ENCODE measurements at places on chromosomes 2 and 18. TPM values are rescaled to one million over a fixed set of nuclear protein-coding genes. Genes with fewer than 3 reads are reported as not detected.

DNA sequence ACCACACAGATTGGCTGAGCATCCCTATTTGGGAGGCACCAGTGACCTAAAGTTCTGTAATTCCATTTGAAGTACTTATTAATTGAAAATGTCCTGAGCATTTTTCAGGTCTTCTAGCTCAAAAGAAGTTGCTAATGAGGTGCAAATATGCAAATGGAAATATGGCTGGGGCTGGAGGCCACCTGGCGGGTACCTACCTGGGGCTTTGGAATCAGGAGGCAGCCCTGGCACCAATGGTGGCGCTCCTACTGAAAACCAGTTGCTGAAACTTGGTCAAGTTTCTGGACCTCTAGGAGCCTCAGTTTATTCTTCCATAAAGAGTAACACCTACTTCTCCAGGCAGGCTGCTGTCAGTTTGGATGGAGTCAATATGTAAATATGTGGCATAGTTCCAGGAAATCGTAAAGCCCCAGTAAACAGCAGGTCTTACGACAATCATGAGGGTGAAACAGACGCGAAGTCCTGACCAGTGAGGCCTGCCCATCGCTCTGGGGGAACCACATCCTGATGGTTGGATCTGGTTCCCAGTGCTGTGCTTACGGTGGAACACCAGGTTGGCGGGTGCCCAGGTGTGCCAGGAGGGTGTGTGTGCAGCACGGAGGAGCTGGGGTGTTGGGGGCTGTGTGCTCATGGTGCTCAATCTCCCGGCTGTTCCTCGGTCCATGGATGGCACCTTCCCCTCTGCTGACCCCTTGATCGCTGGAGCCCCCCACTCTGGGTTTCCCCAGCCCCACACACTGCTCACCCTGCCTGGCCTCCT is 186.1 kb downstream of the TWIST2 start:
- DNase-seq, result no peak

DNA sequence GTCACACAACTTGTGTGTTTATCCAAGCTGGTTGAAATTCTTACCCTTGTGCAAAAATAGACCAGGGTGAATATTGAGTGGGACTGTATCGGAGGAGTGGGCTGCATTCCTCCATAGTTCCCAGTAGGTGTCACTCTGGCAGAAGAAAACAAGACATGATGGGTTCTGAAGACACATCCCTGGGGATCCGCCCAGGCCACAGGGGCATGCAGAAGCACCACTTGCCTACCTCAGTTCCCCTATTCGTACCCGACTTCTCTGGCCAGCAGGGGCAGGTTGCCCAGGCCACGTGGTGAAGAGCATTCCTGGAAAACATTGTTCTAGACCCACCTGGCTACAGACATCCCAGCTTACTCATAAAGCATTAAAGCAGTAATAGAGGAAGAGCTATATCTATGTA is 168.2 kb downstream of the FAM210A start:
- DNase-seq, result no peak

FAM124B gene
- 0.45 TPM for total RNA-seq

DNA sequence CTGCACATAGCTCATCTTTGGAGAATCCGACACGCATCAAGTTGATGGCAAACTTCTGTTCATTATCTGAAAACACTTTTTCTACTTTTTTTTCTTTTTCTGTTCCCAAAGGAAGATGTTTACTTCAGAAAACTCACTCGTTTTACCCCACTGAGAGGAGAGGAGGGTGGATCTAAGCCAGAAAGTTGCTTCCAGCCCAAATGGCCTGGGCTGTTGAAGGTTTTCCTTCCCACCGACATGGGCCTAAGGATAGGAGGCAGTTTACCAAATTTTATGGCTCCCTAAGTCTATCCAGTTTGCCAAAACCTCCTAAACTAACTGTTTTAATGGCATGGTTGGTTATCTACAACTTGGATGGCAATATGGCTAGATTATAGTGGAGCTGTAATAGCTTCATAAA is 70.4 kb downstream of the DDX1 start:
- DNase-seq, result no peak

DNA sequence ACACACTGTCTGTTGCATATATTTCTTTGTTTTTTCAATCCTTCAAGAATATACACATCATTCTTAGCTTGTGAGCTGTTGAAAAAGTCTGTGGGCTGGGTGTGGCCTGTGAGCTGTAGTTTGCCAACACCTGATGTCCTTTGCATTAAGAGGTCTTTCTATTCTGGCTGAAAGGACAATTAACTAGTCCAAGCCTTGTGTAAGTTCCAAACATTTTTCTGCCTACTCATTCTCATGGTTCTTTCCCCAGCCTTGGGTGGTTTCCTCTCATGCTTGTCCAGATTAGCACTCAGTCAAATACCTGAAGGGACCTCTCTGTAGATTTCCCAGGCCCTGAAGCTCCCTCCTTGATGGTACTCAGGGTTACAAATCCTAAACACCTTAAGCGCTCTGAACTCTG is 57.8 kb upstream of the NABP1 start:
- DNase-seq, result no peak

DAW1 gene
- not detected for total RNA-seq

SLC8A1 gene
- total RNA-seq, result 0.64 TPM

SPC25 gene
- 50.5 TPM for total RNA-seq

PSD4 gene
- 305 TPM for total RNA-seq

DNA sequence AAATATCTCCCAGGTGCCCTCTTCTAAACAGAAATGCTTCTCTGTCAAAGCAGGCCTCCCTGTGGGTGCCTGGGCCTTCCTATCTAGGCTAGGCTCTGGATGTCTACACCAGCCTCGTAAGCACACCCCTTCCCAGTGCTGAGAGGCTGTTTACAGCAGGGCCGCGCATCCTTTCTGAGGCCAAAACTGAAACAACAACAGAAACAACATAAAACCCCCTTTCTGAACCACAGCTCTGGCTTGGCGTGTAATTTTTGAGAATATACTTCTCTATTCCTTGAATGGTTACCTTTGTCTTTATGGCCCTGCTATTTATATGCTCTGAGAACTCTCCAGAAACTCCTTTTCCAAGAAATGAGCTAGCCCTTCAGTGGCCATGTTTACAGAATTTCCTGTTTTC is 118.4 kb downstream of the BCL2L11 start:
- no peak for DNase-seq

PROM2 gene
- total RNA-seq, result 1.9 TPM
